ENCODE measurements at places on chromosomes 6 and 20.

DNA sequence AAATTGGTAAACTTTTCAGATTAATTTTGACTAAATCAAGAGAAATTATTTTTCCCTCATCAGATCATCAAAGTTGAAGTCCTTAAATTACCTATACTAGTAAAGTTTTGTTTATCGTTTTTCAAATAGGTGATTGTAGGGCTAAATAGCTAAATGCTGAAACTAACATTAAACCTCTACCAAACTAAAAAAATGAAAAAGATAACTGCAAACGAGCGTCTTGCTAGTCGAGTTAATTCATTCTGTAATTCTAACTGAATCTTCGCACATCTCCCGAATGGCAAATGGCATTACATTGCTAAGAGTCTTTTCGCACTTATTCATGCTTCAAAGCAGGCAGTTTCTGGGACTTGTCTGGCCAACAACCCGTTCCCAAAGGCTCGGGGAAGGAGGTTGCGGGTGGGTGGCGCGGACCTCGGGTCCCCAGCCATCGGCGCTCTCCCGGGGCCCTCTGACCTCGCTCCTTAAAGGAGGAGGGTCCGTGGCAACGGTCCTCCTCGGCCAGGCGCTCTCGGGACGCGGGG lies 43.8 kb downstream of the POPDC3 start:
- no peak for DNase-seq

GRCh38 chr20:58932170-58932569 lies 48.9 kb upstream of the NELFCD start:
- DNase-seq = no peak

DNA sequence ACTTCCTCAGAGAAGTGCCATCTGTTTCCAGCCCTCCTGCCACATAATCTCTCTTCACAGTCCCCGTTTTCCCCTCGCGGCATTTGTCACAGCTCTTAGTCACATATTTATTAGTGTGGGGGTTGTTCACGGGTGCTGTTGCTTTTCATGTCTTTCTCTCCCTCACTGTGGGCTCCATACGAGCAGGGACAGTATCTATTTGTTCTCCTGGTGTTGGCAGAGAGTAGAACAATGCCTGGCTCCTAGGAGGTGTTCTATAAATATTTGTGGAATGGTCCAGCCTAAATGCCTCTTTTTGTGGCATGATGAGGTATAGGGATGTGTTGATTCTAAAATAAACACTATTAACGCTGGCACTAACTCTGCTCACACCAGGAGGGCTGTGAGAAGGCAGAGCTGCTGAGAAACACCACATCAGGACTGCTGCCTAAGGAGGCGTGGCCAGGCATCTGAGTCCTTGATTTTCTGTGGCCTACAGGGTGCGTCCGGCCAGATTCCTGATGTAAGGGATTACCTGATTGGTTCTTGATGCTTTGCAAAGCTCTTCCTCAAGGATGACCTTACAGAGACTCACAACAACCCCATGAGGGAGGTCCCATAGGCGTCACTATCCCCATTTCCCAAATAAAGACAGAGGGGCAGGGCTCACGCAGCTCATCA lies 219.8 kb upstream of the ARID1B start:
- peak; percentile 33 for DNase-seq

- no peak for DNase-seq
Observed at GRCh38 chr6:139547122-139547776, 172.8 kb upstream of the CITED2 start.

- no peak for DNase-seq
Observed at GRCh38 chr20:55166063-55166462, 690.7 kb downstream of the DOK5 start.

DNA sequence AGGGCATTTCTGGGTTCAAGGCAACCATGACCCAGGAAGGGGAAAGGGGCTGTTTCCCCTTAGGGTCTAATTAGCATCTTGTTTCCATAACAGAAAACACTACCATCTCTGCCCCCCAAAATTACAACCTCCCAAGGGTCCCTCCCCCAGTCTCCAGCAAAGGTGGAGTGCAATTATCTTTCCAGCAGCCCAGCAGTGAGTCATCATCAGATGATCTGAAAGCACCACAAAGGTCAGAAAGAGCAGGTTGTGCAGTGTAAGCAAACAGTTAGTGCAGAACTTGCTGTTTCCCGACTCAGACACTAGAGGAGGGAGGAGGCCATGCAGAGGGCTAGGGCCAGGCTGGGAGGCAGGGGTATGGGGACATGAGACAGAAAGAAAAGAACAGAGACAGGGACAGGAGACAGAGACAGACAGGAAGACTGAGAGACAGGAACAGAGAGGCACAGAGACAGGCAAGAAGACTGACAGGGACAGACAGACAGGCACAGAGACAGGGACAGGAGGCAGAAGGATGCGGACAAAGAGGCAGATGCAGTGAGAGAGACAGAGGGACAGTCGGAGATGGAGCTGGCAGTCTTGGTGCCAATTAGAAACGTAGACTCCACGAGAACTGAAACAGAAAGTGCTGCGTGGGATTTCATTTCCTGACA lies 62.5 kb downstream of the PYGB start:
- no peak for DNase-seq

DNA sequence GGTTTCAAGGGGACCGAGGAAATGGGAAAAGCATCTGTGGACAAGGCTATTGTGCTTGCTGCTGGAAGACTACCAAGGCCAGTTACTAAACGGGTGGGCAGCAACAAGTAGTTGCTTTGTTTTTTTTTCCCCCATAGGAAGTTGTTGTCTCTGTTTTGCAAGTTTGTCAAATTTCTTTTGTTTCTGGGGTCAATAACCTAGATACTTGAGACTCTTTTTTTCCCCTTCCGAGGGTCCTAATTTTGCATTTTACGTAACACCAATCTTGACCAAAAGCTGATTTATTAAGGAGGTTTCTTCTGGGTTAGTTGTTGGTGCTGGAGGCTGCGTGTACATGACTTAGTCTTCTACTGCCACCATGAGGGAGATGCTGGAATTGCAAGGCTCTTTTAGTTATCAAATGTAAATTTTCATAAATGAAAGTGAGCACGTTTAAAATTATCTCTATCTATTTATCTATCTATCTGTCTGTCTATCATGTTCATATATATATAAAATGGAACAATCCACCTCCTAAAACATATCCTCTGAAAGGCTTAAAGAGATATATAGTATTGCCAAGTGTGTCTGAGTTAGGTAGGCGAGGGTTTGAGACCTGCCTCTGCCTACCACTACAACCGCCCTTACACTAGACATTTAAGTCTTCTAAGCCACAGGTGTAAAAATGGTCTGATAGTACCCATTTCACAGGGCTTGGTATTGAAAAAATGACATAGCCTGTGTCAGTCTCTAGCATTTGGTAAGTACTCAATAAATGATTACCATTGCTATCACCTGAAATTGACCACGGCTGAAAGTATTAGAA lies 60.2 kb downstream of the GCLC start:
- DNase-seq = peak; percentile 56

DNA sequence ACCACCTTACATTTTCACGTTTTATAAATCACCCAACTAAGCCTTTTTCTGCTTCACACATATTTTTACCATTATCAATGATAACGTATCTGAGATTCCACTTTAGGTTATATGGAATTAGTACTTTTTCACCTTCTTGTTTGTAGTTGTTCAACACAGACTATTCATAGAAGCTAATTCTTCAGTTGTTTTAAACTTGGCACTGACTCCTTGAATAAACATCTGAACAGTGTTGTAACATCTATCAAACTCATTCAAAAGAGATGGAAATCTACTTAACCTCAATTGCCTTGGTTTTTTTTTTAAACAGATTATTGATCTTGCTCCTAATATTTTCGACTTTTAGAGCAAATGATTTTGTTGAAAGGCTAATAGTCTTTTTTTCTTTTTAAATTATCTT lies 34.2 kb downstream of the PTPRA start:
- DNase-seq = no peak

DNA sequence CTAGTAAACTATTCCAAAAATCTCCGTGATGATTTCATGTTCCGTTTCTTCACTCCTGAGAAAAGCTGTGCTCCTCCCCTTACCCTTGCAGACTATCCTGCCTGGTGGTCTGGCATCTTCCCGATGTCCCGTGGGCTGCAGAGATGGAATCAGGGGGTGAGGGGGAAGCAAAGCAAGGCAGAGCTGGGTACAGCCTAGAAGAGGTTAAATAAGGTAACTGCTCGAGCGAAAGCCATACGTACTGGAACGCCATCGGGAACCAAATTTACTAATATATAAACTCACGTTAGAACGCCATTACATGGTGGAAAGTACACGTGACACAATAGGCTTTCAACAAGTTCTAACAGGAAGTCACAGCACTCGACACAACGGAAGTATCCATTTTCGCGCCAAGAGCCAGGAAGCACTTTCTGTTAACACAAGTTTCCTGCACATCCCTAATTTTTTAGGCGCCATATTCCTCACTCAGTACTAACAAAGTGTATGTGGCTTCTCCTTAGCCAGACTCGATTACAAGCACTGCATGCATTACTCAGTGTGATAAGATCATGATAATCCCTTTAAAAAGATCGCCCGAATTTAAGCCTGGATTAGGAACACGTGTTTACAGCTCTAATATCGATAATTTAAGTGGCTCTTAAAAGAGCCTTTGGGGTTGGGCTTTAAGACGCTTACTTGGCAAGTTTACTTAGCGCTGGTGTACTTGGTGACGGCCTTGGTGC lies 101.6 kb upstream of the PRSS16 start:
- DNase-seq = peak; percentile 92

GRCh38 chr6:38021571-38021970 lies 202.0 kb downstream of the ZFAND3 start:
- no peak for DNase-seq

- DNase-seq = peak; percentile 47
Observed at GRCh38 chr6:29887819-29888776, 54.2 kb upstream of the HLA-A start.

- DNase-seq = no peak
Observed at GRCh38 chr6:131828080-131828479, 20.3 kb downstream of the ENPP1 start.

DNA sequence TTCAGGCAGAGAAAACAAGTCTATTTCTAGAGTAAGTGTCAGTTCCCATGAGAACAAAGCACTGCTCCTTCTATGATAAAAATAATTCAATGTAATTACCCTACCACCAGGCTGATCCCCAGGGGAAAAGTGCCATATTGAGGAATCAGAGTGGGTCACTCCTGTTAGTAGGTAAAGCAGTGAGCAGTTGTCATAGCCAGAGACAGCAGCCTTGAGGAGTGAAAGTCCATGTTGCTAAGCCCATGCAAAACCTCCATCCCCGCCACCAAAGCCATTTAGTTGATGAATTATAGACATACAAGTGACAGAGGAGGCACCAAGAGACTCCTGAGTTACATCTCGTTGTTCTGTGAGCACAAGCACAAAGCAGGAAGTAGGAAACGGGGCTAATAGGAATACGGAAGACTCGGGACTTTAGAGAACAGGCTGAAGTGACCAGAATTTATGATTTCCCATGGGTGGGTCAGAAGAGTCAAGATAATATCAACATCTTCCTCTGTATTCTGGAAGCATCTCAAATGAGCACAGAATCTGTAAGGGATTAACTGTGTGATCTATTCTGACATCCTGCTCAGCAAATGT lies 197.9 kb downstream of the MAFB start:
- no peak for DNase-seq

- DNase-seq = peak; percentile 76
Observed at GRCh38 chr6:3884007-3884745, 35.0 kb downstream of the FAM50B start.

- DNase-seq = no peak
Observed at GRCh38 chr6:158413028-158413427, 100.8 kb downstream of the TULP4 start.

GRCh38 chr6:107390685-107391435 lies 68.5 kb downstream of the PDSS2 start:
- no peak for DNase-seq

- no peak for DNase-seq
Observed at GRCh38 chr6:25057111-25057905, 121.5 kb upstream of the RIPOR2 start.

DNA sequence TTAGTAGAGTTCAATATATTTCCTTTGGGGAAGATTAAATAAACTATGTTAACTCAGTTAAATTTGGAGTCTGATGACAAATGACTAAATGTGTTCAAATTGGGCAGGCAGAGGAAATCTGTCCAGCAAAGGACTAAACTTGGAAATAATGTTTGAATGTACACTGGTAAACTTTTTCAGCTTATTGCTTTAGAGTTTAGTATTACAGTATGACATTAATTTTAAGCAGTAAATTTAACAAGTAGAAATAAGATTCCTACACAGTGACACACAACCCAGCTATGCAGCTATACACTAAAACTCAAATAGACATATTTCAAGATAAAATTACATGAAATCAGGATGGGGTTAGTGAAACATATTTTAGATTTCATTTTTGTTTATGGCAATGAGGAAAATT lies 42.6 kb upstream of the HDGFL1 start:
- no peak for DNase-seq

GRCh38 chr6:55568808-55569439 lies 10.1 kb downstream of the HMGCLL1 start:
- peak; percentile 81 for DNase-seq

DNA sequence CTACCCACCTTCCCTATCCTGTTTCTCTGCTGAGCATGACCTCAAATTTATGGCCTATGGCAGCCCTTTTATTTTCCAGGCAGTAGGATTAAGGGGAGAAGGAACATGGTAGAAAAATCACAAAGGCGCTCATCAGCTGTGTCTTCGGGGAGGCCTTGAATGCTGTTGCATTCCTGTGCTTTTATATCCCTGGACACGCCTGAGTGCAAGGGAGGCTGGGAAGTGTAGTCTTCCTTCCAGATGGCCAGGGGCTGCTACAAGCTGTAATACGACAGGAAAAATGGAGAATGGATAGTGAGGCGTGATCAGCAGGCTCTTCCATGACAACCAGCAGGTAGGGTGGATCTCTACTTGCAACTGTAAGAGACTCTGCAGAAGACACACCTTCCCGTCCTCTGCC lies 210.9 kb upstream of the GGTLC1 start:
- DNase-seq = no peak

GRCh38 chr6:155939253-155939652 lies 483.6 kb upstream of the NOX3 start:
- no peak for DNase-seq

GRCh38 chr20:55790178-55790577 lies 215.1 kb downstream of the CBLN4 start:
- no peak for DNase-seq

DNA sequence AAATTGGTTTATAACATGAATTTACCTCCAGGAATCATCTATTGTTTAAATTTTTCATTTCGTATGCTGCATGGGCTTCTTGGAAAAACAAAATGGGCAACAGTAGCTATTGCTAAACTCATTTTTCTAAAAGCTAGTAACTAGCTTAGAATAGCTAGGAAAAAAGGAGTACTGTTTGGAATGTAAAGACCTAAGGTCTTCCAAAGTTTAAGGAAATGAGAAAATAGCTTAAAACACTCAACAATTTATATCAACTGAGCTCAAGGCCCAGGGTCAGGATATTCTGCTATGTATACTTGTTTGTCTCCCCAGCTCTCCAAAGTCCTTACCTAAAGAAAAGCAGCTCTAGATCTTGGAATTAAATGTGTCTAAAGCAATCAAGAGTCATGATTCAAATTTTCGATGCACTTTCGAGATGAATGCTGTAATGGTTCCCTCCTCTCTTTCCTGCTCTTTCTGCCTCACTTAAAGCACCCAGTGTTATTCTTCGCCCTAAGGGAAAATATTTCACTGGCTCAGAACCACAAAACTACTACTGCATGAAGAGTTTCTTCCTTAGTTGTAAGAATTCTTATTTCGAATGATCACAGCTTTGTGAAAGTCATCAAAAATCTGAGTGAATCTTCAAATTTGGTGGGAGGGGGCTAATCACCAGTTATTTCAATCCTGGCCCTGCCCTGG lies 41.6 kb downstream of the LYRM4 start:
- no peak for DNase-seq
